ENCODE measurements at places on chromosomes 4 and X.

GRCh38 chr4:6734165-6734786, 18.3 kb downstream of the BLOC1S4 start:
- no peak for DNase-seq

DNA sequence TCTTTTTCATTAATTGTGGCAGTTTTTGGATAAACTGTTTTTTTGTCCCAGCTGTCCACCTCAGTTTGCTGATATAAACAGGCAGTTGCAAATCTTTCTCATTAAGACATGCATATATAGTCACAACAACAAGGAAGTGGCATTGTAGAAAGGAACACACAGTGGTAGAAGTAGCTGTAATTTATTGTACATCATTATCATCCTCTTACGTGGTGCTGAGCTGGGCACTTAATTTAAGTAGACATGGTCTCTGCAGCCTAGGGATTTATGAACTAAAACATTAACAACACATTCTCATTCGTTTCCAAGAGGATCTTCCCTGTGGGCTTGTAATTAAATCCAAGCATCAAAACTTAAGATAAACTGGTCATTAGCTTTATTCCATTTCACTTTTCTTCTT, 500.2 kb downstream of the INPP4B start:
- no peak for DNase-seq

DNA sequence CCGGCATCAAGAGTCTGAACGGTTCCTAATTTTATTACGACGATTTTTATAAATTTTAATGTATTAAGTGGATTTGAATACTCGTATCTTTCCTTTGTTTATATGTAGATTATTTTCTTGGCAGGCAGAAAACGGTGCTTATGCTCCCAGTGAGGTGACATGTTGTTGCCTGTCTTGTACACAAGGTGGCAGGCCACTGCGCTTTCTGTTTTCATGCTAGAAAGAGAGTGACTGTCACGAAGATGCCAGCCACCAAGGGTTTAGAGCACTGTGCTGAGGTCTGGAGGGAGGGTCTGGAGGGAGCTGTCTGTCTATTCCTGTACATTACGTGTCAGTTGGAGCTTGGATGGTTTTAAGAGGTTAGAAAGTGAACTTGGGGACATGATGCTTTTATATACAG, 87.7 kb downstream of the SHROOM2 start:
- DNase-seq = peak; percentile 47

DNA sequence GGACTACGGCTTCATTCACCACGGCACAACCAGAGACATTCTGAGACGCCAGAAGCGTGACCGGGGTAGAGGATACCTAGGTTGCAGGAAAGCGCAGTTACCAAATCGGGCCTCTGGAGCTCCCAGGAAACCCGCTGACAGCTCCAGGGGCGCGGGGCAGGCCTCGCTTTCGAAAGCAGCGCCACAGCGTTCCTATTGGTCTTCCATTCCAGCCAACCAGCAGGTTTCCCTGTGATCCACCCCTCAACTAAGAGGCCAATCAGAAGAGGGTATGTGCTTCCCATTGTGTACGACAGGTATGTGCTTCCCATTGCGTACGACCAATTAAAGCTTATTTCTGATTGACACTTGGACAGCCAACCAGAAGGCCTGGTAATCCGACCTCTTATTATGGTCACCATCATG, 14.9 kb downstream of the SNX12 start:
- peak; percentile 21 for DNase-seq

DNA sequence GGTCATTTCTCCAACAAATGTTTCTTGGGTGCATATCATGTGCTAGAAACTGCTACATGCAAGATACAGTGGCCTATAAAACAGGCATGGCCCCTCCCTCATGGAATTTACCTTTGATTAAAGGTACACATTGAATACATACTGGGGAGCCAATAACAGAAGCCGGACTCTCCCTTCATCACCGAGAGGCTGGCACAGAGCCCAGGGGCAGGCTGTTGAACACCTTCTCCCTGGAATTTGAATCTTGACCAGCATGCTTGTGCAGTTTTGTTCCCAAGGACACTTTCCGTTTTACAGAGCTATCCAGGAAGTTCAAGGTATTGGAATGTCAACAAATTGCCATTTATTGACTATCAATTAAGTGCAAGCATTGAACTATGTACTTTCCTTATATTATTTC, 33.2 kb downstream of the PPARGC1A start:
- DNase-seq = no peak

GRCh38 chrX:77444545-77444944, 2.6 kb upstream of the FGF16 start:
- DNase-seq = no peak

GRCh38 chr4:154927126-154927680, 146.1 kb downstream of the RBM46 start:
- no peak for DNase-seq

DNA sequence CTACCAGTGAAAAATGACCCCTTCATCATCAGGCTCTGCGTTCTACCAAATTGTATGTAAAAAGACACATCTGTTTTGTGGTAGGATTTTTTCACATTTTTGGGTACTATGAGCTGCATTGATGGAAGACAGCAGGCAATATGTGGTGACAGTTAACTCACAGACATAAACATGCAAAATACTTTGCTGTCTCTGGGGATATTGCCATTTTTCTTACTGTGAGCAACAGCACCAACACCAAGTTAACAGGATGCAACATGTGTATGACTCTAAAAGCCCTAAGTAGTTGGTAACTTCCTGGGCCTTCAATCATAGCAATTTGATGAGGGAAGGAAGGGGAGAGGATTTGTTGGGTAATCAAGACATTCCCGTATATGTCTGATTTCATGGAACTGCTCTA, 56.4 kb upstream of the DRP2 start:
- no peak for DNase-seq

GRCh38 chr4:118367872-118368271, 15.1 kb upstream of the PRSS12 start:
- no peak for DNase-seq

DNA sequence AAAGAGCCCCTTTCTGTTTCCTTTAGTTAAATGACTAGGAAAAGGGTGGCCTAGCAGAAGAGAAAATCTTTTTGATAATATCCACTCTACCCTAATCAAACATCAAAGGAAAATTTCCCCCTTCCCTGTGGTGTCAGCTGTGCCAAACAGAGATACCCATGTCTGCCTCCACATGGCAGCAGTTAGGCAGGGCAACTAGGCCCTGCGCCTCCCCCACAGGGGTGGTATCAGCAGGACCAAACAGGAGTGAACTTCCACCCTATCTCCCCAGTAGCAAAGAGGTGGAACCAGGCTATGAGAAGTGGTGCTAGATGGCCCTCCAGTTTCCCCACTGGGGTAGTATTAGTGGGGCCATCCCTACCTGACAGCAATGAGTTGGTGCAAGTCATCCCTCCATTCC, 19.8 kb upstream of the XKRX start:
- no peak for DNase-seq

DNA sequence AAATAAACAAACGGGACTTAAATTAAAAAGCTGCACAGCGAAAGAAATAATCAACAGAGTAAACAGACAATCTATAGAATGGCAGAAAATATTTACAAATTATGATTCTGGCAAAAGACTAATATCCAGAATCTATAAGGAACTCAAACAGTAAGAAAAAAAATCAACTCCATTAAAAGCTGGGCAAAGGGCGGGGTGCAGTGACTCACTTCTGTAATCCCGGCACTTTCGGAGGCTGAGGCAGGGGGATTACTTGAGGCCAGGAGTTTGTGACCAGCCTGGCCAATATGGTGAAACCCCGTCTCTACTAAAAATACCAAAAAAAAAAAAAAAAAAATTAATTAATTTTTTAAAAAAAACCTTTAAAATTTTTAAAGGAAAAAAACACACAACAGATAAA, 109.0 kb downstream of the ATP11C start:
- DNase-seq = peak; percentile 27

DNA sequence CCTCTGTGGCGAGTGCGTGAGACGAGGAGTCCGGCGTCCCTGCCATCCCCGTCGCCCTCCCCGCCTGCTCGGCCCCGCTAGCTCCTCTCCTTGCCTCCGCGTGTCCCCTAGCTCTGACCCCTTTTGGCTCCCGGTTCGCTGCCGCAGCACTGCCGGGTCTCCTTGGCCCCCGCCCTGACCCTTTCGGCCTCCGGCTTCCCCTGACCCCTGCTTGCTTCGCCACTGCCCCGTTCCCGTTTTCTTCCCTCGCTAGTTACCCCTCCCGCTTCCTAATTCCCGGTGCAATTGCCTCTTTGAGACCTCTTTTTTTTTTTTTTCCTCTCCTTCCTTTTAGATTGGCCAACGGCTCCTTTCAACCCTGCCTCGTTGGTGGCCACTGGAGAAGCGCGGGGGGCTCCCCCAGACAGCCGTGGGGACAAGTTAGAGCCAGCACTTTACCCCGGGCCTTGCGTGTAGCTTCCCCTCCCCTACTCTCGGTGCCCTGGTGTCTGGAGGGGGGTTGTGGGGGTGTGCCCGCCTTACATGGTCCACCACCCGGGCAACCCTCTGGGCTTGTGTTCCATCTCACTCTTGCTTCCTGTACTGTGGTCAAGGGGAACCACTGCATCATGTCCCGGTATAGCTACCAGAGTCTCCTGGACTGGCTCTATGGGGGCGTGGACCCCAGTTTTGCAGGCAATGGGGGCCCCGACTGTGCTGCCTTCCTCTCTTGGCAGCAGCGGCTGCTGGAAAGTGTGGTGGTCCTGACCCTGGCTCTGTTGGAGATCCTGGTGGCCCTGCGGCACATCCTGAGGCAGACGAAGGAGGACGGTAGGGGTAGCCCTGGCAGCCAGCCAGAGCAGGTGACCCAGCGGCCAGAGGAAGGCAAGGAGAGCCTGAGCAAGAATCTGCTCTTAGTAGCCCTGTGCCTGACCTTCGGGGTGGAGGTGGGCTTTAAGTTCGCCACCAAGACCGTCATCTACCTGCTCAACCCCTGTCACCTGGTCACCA, 548 bp downstream of the TMEM164 start:
- peak; percentile 15 for DNase-seq

- DNase-seq = no peak
These were observed 99.6 kb downstream of the FAM53A start for GRCh38 chr4:1584498-1584897.

DNA sequence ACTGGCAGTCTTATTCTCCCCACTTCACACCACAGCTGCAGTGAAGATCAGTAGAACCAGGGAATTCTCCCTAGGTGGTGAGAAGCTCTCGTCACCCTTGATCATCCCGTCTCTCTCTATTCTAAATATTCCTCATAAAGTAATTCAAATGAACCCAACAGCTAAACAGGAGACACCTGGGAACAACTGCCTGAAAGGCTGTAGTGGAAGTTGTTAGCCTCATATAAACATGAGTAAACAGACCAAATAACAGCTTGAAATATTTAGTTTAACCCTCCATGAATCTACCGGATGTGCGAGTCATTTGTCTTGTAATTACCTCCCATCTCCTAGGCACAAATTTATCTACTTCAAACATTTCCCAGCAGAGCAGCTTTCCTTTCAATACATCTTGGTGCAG, 30.4 kb upstream of the APELA start:
- DNase-seq = no peak

GRCh38 chr4:17687237-17687857, 72.9 kb downstream of the MED28 start:
- DNase-seq = no peak

DNA sequence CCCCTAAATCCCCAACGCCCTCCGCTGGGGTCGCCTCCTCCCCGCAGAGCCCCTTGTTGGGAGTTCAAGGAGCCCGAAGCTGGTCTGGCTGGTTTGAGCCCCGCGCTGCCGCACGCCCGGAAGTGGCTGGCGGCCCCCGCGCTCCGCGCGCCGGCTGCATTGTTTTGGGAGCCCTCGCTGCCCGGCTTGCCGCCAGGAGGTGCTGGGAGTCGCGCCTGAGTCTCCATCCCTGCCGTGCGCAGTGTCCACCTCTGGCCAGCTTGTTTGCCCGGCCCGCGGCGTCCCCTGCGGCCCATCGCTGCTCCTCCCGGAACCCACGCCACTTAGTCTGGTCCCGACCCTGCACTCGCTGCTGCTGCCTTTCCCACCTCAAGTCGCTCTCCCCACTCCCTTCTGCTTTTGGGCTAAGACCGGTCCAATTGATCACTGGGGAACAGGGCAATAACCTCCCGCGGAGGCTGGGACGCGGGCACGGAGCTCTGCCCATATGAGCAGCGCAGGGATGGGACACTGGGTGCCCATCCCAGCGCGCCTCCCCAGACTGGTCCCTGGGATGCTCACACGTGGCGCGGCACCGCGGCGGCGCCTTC, 2.2 kb upstream of the SFRP2 start:
- no peak for DNase-seq

DNA sequence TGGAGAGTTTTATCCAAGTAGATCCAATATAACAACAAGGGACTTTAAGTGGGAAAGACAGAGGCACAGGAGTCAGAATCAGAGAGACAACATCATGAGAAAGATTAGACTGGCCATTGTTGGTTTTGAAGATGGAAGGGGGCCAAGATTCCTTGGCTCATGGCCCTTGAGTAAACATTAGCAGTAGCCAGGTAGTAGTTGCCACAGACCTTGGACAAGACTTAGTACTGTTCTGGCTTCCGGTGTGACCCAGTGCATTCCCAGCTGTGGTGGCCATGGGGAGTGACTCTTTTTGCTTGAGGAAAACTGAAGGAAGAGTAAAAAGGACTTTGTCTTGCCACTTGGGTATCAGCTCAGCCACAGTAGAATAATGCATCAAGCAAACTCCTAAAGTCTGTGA, 462.2 kb upstream of the CPXCR1 start:
- no peak for DNase-seq

GRCh38 chrX:111447298-111447697, 35.3 kb upstream of the DCX start:
- DNase-seq = no peak

- no peak for DNase-seq
These were observed 140.9 kb downstream of the PAPSS1 start for GRCh38 chr4:107579099-107579498.

DNA sequence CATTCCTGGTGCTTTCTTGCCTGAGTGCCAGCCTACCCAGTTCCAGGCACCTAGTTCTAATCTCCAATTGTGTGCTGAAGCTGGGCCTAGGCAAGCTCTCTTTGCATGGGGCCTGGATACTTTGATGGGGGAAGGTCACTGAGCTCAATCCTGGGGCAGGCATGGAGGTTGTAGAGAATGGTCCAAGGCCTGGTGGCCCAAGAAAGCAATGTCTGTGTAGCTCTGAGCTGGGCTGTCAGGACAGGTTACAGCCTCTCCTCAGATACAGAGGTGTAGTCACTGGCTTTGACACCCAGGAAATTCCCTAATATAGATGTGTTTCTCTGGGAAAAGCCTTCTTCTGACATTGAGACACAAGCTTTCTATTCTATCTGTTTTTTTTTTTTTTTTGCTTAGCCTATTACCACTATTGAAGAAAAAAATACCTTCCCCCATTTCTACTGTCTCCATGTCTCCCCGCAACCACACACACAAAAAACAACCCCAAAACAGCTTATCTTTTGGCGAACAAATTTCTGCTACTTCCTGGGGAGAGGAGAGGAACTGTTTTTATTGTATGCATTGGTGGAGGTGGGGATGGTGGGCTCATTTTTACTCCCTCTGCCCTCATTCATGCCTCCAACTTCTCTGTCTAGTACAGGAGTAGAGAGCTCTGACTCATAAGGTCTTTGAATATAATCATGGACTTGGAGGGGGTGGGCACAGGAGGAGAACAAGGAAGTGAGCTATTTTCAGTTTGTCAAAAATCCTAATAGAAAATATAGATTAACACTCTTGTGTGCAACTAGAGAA, 66.7 kb upstream of the DHX15 start:
- DNase-seq = peak; percentile 34
